ENCODE measurements at places on chromosomes 16 and 17. TPM values are rescaled to one million over a fixed set of nuclear protein-coding genes. Genes with fewer than 3 reads are reported as not detected.

Gene SLC6A2
- polyA plus RNA-seq = not detected

Gene TSNAXIP1
- 1.1 TPM for polyA plus RNA-seq

Gene PLXDC1
- 13.0 TPM for polyA plus RNA-seq

Gene LCMT1
- 36.1 TPM for polyA plus RNA-seq

Gene ZNF821
- polyA plus RNA-seq = 5.0 TPM

Gene CCDC57
- polyA plus RNA-seq = 12.1 TPM

Gene ZP2
- polyA plus RNA-seq = not detected

Gene SLFN12L
- 0.36 TPM for polyA plus RNA-seq

Gene EIF5A
- polyA plus RNA-seq = 301 TPM

Gene TXNL4B
- polyA plus RNA-seq = 5.0 TPM

Gene MYH1
- polyA plus RNA-seq = not detected
